ENCODE measurements at places on chromosomes 11 and 22. TPM values are rescaled to one million over a fixed set of nuclear protein-coding genes. Genes with fewer than 3 reads are reported as not detected.

DNA sequence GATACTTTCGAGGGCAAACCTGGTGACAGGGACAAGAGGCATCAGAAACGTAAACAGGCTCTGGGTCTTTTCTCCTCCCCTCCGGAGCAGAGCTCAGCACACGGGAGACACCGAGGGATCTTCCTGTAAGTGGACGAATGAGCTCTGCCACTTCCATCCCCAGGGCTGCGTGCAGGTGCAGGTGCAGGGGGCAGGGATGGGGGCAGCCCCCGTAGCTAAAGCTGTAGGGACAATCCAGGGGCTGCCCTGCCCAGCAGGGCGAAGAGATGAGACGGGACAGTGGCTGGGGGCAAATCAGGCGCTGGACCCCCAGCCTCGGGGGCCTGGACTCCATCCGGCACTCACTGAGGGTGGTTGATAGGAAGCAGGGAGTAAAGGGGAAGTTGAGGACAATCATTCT is 505.4 kb downstream of the BRD1 start:
- no peak for DNase-seq

- peak; percentile 28 for DNase-seq
These were observed 2.7 kb upstream of the PDE2A start for GRCh38 chr11:72676861-72677341.

DNA sequence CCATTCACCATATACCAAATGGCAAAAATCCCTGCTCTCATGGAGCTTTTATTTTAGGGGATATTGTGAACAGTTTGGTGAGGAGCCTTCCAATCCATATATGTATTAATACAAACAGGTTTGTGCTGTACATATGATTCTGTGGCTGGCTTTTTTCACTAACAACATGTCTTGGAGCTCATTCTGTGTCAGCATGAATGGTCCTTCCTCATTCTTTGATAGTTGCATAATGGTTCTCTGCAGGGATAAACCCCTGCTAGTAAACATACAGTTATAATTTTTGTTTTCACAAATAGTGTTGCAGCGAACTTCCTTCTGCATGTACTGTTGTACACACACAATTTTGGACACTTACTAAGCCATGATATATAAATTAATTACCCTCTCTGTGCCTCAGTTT is 8.3 kb downstream of the PRR5L start:
- DNase-seq, result no peak

DNA sequence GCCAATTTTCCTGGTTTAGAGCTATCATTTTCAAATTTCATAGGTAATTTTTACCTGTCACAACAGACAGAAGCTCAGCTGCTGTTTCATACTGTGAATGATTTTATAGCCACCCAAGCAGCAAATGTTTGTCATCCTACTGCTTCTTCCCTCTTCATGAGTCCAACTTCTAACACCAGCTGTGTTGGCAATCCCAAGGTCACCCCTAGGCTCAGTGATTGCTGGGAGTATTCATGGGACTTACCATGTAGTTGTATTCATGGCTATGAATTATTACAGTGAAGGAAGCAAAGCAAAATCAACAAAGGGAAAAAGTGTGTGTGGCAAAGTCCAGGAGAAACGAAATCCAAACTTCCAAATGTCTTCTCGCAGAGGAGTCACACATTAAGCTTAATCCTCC is 28.5 kb downstream of the CUL5 start:
- no peak for DNase-seq

DNA sequence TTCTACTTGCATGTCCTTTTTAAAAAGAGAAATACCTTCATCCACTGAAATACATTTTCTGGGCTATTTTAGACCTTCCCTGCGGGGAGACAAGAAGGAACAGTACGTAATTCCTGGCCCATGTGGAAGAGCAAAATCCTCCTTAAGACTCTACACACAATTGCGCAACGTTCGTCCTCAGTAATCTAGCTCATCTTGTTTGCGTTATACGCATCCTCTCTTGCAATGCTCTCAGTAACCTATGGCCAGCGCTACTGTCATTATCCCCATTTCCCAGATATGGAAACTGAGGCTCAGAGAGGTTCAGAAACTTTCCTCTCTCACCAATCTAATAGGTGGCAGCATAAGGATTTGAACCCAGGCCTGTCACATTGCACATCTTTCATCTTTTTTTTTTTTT is 54.6 kb downstream of the RPUSD4 start:
- DNase-seq, result no peak

DNA sequence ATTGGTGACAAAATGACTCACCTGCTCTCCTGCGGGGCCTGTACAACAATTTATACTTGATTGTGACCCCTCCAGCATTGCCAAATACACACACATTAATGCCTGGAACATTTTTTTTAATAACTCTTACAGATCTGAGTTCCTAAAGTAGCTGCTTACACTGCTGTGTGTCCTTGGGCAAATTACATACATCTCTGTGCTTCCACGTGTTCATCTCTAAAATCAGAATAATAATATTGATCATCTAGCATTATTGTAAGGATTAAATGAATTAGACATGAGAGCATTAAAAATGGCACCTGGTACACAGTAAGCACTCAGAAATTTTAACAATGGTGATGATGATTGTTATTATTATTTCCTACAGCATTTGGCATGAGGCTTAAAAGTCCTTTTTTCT is 21.5 kb upstream of the WT1 start:
- no peak for DNase-seq

DNA sequence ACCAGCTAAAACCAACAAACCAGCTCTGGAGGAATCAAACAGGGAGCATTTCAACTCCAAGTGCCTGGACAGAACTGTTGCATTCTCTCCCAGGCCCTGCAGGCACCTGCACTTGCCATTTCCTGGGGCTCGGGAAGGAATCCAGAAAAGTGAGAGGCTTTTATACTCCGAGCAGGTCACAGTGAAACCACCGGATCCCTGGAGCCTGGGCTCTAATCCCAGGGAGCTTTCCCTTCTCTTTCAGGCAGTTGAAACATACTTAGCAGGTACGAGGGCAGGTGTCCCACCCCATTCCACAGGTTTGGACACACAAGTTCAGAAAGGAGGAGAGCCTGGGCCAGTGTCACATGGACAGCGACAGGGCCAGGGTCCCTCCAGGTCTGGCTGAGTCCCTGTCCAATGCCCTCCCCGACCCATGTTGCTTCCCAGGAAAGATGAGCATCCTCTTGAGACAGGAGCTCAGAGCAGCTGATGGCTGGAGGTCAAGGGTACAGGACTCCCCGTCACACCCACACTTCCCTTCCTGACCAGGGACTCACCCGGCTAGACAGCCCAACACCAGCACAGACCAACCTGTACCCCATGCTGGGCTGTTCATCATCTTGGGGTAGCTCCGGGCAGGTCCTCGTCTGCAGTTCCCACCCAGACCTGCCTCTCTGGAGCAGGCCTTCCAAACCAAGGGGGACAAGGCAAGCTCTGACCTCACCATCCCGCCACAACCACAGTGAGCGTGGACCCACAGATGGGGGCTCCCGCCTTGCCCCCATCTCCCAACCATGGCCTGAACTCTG is 49.9 kb upstream of the CD5 start:
- no peak for DNase-seq

GRCh38 chr11:6755303-6755952 is 16.3 kb downstream of the OR2AG2 start:
- peak; percentile 32 for DNase-seq

- DNase-seq, result peak; percentile 80
These were observed 907 bp downstream of the SERPINH1 start for GRCh38 chr11:75562836-75563484.

GRCh38 chr11:110513259-110513801 is 83.6 kb downstream of the FDX1 start:
- no peak for DNase-seq

DNA sequence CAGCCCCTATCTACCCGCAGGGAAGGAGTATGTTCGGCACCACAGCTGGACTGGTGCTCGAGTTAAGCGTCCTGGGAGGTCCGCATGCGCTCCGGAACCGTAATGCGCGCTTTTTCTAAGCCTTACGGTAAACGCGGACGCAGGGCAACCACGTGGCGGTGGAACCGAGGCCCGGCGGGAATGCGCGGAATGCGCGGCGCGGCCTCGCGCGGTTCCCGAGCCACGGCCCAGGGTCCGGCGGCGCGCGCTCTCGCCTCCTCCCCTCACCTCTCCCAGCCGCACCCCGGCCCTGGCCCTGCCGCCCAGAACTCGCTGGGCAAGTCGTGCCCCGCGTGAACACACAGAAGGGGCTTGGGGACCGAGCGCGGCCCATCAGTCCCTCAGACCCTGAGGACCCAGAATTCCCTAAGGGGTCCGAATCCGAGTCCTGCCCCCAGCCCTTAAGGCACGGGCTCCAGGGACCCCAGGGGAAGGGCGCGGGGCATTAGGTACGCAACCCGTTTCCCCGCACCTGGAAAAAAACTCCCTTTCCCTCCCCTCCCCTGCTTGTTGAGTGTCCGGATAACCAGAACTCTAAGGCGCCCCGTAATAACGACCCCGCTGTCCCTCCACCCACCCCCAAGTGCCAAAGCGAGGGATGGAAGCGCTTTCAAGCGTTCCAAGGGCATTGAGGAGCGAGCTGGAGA is 4.3 kb upstream of the CCND1 start:
- DNase-seq, result peak; percentile 72

- DNase-seq, result peak; percentile 69
These were observed 62.4 kb upstream of the ALKBH3 start for GRCh38 chr11:43818220-43818619.

GRCh38 chr11:75920848-75921247 is 105.8 kb downstream of the UVRAG start:
- DNase-seq, result no peak

DNA sequence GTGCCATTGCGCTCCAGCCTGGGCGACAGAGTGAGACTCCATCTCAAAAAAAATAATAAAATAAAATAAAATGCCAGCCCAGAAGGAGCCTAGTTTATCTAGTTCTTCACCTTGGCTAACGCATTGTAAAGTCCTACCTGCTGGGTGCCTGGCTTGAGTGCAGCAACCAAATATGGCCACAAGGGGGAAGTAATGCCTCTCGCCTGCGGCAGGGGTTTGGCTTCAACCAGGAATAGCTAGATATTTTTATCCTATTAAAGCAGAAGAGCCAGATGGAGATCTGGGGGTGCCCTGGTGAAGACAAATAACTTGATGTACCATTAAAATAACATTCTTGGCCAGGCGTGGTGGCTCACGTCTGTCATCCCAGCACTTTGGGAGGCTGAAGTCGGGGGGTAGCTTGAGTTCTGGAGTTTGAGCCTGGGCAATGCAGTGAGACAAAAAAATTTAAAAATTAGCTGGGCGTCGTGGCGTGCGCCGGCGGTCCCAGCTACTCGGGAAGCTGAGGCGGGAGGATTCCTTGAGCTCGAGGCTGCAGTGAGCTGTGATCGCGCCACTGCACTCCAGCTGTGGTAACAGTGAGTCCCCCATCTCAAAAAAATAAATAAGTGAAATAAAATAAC is 20.6 kb upstream of the PLEKHB1 start:
- DNase-seq, result peak; percentile 65

OR52K1 gene
- total RNA-seq, result not detected

CCDC116 gene
- 0.05 TPM for total RNA-seq

XNDC1N gene
- 10.8 TPM for total RNA-seq

MS4A15 gene
- total RNA-seq, result not detected

TSSC4 gene
- total RNA-seq, result 20.8 TPM

OR8K5 gene
- not detected for total RNA-seq

HPX gene
- not detected for total RNA-seq

All from M059J (cell line).